ENCODE measurements at places on chromosomes 5 and 9. TPM values are rescaled to one million over a fixed set of nuclear protein-coding genes. Genes with fewer than 3 reads are reported as not detected.
A peak's percentile ranks its signal among the peaks of the same experiment; 100 is the strongest.

WHRN gene
- 3.4 TPM for total RNA-seq

LCN1 gene
- not detected for total RNA-seq

- no peak for ATAC-seq
Measured at GRCh38 chr9:4596165-4596922, 65.8 kb upstream of the PLPP6 start.

DNA sequence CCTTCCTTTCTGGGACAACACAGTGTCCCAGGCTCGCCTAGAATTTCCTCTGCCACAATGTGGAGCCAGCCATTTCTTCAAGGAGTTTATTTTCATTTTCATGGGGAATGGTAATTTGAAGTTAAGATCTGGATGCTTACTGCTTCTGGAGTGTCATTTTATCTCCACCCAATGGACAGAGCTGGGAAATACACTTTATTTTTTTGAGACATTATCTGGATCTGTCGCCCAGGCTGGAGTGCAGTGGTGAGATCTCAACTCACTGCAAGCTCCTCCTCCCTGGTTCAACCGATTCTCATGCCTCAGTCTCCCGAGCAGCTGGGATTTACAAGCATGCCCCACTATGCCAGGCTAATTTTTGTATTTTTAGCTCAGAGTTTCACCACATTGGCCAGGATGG, 12.7 kb upstream of the THG1L start:
- peak; percentile 72 for ATAC-seq

DNA sequence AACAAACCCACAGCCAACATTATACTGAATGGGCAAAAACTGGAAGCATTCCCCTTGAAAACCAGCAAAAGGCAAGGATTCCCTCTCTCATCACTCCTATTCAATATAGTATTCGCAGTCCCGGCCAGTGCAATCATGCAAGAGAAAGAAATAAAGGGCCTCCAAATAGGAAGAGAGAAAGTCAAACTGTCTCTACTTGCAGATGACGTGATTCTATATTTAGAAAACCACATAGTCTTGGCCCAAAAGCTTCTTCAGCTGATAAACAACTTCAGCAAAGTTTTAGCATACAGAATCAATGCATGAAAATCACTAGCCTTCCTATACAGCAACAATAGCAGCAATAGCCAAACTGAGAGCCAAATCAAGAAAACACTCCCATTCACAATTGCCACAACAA, 333.7 kb upstream of the EDIL3 start:
- no peak for ATAC-seq

SCGB3A2 gene
- not detected for total RNA-seq

- ATAC-seq, result no peak
Measured at GRCh38 chr9:4333231-4333740, 33.4 kb upstream of the GLIS3 start.

DNA sequence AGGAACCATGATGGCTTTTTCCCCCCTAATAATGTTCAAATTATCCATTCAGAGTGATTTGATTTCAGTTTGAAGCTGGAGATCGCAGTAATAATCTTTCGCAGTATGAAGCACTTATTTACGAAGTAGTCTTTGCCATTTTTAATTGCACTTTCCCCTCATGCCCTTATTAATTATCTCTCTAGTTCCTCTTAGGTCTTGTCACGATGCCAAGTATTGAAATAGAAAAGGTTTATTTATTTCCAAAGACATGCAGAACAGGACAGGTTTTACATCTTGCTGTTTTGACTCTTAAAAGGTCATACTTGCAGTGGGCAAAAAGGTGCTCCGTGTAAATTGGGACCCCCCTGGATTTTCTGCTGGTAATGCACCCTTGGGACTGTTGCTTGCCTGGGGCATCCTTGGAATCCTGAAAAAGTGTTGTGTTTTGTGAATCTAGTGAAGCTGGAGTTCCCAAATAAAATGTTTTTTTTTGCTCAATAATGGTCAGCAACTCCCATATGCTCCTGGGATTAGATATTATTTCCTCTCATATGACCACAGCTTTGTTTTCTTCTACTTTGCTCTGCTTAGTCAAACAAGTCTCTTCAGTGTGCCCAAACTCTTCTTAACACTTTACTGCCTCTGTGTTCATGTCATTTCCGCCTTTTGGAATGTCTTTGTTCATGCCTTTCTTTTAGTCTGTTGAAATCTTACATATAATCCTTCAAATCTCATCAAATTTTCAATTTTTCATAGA, 278.3 kb downstream of the TMEM38B start:
- no peak for ATAC-seq

DNA sequence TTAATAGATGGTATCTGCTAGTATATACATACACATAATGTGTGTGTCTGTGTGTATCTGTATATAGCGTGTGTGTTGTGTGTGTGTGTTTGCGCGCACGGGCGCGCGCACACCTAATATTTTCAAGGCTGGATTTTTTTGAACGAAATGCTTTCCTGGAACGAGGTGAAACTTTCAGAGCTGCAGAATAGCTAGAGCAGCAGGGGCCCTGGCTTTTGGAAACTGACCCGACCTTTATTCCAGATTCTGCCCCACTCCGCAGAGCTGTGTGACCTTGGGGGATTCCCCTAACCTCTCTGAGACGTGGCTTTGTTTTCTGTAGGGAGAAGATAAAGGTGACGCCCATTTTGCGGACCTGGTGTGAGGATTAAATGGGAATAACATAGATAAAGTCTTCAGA, 757 bp downstream of the FXN start:
- ATAC-seq, result no peak

ANXA1 gene
- 4,910 TPM for total RNA-seq

GRCh38 chr5:150618163-150618562, 22.3 kb upstream of the SYNPO start:
- no peak for ATAC-seq

DNA sequence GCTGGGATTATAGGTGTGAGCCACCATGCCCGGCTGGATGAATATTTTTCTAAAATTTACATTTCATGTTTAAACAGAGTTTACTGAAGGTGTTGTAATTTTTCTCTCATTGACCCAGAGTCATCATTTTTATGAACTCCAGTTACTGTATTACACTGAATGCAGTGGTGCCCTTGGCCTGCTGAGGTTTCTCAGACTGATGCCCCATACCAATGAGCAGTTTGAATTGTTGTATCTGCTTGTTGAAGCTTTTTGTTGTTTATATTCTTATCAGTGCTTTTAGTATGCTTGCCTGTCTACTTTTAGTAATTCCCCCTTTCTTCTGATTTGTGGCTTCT, 29.9 kb downstream of the NFX1 start:
- ATAC-seq, result peak; percentile 30

- ATAC-seq, result no peak
Measured at GRCh38 chr5:96470785-96471184, 37.7 kb upstream of the PCSK1 start.

- ATAC-seq, result no peak
Measured at GRCh38 chr5:171484460-171484899, 65.0 kb downstream of the FGF18 start.

ENTPD2 gene
- total RNA-seq, result 2.9 TPM

GADD45G gene
- total RNA-seq, result 1.6 TPM

DNA sequence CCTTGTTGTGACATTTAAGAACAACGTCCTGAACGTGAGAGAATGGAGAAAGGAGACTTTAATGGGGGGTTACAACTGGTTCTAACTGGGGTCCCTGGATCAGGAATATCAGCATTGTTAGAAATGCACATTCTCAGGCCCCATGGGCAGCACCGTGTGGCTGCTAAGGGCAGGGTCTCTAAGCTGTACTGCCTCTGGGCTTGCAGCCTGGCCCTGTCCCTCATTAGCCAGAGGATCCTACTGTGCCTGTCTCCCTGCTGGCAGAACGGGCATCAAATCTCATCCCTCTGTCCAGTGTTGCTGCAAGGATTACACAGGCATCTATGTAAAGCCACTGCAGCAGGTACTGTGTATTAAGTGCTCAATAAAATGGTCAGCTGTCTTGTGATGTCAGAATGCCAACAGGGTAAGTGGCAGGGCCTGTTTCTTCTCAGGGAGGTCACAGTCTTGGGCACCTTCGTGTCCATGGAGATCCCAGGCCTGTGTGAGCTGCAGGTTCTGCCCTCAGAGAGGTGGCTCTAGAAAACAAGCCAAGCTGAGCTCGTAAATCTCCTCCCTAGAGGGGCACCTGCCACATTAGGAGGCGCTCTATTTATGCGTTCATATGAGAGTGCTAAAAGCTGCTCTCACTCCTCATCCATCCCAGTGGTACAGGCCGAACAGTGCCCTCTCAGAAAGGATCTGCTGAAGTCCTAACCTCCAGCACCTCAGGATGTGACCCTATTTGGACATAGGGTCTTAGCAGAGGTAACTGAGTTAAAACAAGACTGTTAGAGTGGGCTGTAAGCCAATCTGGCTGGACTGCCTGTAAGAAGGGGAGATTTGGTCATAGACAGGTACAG, 210.5 kb downstream of the GADD45G start:
- no peak for ATAC-seq

DNA sequence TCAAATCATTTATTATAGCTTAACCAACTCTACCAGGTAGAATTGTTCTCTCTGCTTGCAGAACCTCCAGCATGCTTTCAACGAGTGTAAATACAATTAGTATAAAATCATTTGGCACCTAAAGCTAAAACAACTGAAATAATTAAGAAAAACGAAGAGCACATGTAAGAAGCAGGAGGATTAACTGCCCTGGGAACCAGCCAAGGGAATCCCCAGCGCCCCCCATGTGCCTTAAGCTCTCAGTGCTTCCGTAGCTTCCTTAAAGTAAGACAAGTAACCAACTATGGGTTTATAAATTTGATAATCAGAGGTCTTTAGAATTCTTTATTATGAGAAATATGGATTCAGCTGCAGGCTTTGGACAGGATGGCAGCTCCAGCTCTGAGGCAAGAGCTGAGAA, 402.4 kb downstream of the RAB3C start:
- ATAC-seq, result no peak

CCDC171 gene
- 1.4 TPM for total RNA-seq

GRCh38 chr9:16257604-16258003, 612.9 kb downstream of the BNC2 start:
- no peak for ATAC-seq

DNA sequence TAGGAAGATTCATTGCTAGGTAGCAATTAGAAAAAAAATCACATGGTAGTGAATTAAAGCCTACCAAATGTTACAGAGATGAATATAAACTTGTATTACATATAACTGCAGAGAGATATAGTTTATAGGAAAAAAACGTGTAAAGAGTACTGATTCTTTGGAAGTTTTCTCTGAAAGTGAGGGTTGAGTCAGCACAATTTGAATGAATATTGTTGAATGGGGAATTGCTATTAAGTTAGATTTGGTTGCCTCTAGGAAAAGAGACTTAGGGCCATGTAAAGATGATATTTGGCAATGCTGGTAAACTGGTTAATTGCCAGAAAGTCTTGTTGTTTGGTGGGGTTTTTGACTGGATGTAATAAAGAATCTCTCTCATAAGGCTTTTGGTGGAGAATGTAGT, 37.2 kb upstream of the TAL2 start:
- no peak for ATAC-seq

GRCh38 chr5:34742061-34742460, 85.9 kb downstream of the RAI14 start:
- no peak for ATAC-seq

GRCh38 chr9:123395276-123395688, 39.3 kb downstream of the CRB2 start:
- ATAC-seq, result no peak

DNA sequence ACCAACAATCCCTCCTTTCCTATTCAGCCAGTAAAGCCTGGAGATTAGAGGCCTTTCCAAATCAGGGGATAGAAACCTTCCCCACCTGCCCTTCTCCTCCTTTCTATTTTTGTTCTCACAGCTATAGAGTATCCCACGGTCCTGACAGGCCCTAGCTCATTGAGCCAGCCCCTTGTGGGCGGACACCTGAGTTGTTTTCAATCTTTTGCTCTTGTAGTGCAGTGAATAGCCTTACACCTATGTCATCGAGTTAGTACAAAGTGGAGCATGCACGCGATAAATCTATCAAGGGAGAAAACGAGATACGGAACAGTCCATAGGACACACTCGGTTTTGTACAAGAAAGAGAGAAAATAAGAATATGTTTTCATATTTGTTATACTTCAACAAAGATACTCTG, 77.2 kb downstream of the TSPAN17 start:
- no peak for ATAC-seq

- no peak for ATAC-seq
Measured at GRCh38 chr5:131366428-131366827, 102.6 kb downstream of the CDC42SE2 start.

DNA sequence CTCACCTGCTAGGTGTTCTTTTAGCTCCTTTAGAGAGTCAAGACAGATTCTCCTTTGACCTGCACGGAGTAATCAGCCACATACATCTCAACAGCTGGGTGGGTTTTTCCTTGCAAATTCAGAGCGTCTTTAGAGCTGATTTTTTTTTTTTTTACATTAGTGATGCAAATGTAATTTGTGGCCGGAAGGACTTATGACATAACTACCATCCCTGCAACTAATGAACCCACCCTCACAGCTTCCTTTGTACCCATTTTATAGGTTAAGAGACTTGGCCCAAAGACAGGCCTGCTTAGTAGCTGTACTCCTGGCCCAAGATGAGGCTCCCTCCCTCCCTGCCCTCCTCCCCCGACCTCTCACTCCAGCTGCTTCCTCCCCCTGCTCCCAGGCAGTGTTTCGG, 69.9 kb upstream of the NIPAL4 start:
- no peak for ATAC-seq

GKAP1 gene
- total RNA-seq, result 1.6 TPM

FOXD4L5 gene
- total RNA-seq, result not detected

SLC6A3 gene
- 0.16 TPM for total RNA-seq

- ATAC-seq, result no peak
Measured at GRCh38 chr9:3879315-3879714, 353.5 kb upstream of the RFX3 start.

- ATAC-seq, result peak; percentile 51
Measured at GRCh38 chr5:56685503-56686217, 129.7 kb upstream of the MAP3K1 start.

ENG gene
- 14.3 TPM for total RNA-seq

- no peak for ATAC-seq
Measured at GRCh38 chr9:125119643-125120286, 23.6 kb downstream of the SCAI start.

DNA sequence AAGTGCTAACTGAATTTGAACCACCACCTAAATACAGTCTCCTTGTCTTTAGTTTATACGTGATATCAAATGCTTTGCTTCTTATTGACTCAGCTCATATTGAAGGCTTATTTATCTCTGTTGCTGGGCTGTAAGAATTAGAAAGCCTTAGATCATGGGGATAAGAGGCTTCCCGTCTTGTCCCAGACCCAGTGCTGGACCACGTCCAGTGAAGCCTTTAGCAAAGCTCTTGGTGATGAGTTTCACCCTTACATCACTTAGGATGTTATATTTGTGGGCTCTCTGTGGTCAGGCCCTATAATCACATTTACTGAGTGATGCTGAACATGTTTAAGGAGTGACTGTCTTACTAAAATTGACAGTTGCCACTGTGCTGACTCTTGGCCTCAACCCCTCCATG, 11.2 kb downstream of the FAM240B start:
- no peak for ATAC-seq

DNA sequence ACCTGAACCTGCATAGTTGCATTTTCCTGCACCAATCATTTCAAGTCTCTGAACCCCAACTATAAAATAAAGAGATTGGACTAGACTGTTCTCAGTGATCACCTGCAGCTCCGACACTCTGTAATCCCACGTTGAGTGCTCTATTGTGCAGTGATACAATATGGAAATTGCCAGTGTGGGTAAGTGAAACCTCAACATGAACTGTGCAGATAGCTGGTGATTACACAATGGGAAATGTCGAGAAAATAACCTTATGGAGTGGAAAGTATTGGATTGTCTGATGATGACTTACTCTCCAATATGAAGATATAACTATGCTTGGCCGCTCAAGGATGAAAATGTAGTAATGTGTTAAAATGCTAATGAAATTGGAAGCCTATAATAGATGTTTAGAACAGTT, 293.1 kb upstream of the BRINP1 start:
- ATAC-seq, result no peak
